HuH-7.5 (cell line): ENCODE measurements at places on chromosomes 2 and 18.

- no peak for DNase-seq
These were observed 36.1 kb downstream of the DPP4 start for GRCh38 chr2:162037886-162038285.

DNA sequence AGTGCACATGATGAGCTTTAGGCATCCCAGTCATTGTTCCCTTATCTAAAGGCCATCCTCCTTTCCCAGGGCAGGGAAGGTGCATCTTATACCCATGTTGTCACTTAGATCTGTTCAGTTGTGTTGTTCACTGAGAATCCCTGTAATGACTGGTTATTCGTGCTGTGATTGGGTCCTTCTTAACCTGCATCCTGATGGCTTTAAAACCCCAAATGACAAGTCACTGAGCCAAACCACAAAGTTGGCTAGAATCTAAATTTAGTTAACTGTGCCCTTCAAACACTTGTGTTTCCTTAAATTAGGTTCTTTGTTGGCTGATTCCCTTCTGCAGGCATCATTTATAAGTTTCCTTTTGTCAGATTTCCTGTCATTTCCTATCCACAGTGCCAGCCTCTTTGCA, 58.5 kb upstream of the SLC16A14 start:
- no peak for DNase-seq

GRCh38 chr2:102344397-102344796, 11.2 kb upstream of the IL18R1 start:
- DNase-seq: no peak

DNA sequence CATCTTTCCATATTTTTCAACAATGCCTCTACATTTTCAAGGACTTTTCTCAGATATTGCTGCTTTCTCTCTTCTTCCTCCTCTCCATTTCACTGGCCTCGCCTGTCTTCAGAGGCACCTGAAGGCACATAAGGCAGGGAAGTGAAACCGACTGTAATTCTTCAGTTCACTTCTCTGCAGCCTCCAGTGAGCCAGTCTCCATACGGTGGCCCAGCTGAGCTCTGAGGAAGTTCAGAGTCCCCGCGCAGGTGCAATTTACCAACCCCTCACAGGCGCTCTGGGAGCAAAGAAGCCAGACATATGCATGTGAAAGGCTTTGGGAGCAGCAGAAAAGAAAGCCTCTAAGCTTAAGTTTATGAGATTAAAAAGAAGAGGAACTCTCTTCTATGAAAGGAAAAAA, 12.4 kb downstream of the KLHL14 start:
- DNase-seq: no peak

DNA sequence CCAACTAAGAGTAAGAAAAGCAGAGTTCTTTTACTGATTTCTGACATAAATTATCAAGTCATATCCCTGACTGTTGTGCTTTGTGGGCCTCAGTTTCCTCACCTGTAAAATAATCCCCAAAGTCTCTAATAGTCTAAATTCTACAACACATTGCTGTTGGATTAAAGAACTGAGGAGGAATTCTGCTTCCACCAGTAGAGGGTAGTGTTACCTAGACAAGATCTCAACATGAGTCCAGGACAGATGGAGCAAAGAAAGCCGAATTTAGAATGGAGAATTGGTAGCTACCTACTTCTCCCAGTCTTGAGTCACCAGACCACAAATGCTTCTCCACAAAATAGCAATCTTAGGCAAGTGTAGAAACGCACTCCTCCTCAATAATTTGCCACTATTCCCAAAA, 462.5 kb upstream of the FSHR start:
- DNase-seq: no peak

DNA sequence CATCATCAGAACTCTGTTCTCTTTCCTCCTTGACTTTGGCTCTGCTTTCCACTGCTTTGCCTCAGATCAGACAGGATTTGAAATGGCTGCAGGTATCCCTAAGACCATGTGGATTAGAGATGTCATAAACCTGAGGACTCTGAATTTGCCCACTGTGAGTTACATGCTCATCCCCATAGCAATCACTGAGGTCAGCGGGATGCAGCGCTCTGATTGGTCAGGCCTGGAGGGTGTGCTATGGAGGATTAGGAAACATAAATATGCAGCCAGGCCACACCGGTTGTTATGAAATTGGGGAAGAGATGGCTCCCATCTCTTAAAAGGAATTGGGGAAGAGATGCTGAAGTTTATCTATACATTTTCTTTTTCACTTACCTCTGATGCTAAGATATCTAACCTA, 73.7 kb upstream of the DNAJC10 start:
- no peak for DNase-seq

DNA sequence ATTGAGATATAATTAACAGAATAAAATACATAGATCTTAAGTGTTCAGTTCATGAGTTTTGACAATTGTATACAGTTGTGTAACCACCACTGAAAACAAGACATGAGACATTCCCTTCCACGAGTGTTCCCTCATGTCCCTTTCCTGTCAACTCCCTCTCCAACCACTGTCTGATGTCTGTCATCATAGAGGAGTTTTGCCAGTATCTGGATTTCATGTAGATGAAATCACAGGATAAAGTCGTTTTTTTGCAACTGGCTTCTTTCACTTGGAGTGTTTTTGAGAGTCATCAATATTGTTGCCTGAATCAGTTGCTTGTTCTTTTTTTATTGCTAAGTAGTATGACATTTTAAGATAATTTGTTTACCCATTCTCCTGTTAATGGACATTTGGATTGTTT, 52.7 kb downstream of the RBMS1 start:
- no peak for DNase-seq

GRCh38 chr18:49584394-49584793, 22.5 kb downstream of the LIPG start:
- DNase-seq: no peak

GRCh38 chr2:128940378-128940777, 621.7 kb upstream of the HS6ST1 start:
- no peak for DNase-seq

DNA sequence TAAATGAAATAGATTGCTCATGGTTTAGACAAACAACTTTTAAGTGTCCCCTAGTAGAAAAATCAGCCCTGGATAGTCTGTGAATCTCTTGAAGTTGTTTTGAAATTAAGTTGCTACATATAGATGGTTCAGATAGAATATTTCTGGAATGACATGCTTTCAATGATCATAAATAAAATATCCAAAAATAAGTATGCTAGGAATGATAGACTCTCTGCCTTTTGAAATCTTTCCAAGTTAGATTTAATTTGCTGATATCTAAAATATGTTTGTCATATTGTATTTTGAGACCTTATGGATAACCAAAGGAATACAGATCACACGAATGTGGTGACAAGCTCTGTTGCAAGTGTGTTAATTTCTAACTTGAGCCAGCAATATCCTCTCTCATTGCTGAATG, 488.7 kb downstream of the THSD7B start:
- DNase-seq: no peak

- no peak for DNase-seq
These were observed 137.5 kb downstream of the CTIF start for GRCh38 chr18:48676346-48676745.

- no peak for DNase-seq
These were observed 300.9 kb downstream of the ICOS start for GRCh38 chr2:204237416-204237815.

- no peak for DNase-seq
These were observed 49.1 kb downstream of the DLGAP1 start for GRCh38 chr18:4405965-4406364.

GRCh38 chr18:22846088-22846683, 86.9 kb upstream of the RBBP8 start:
- no peak for DNase-seq

- no peak for DNase-seq
These were observed 901.0 kb downstream of the CCDC85A start for GRCh38 chr2:57084697-57085281.

DNA sequence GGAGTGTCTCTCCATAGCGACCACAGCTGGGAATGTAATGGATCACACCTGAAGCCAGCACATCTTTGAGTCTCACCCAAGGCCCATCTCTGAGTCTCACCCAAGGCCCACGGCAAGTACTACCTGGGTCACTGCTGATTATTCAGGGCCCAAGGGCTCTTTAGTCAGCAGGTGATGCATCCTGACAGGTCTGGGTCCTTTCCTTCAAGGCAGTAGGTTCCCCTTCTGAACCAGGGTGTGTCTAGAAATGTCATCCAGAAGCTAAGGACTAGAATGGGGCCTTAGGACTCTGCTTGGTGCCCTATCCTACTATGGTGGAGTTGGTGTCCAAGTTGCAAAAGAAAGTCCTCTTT, 248.1 kb downstream of the ZNF385B start:
- DNase-seq: no peak

DNA sequence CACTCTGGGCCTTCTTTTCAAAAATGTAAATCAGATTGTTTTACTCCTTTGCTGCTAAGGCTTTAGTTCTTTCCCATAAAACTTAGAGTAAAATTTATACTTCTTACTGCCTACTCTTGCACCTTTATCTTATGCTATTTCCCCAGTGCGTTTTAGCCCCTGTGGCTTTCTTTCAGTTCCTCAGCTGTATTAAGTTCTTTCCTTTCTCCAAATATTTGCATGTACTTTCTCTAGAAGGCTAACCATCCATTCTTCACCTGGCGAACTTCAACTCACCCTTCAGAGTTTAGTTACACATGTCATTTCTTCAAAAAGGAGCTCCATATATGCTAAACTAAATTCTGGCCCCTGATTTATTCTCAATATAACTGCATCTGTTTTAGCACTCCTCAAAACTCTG, 160.7 kb downstream of the FSHR start:
- DNase-seq: no peak

DNA sequence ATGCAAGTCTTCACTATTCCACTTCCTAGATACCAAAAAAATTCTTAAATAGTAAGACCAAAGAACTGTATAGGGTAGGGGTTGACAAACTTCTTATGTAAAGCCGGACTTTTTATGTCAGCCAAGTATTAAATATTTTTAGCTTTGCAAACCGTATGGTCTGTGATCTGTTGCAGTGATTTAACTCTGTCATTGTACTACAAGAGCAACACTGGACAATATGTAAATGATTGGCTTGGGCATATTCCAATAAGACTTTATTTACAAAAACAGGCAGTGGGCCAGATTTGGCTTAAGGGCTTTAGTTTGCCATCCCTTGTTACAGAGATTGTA, 48.0 kb downstream of the MGAT5 start:
- DNase-seq: no peak

DNA sequence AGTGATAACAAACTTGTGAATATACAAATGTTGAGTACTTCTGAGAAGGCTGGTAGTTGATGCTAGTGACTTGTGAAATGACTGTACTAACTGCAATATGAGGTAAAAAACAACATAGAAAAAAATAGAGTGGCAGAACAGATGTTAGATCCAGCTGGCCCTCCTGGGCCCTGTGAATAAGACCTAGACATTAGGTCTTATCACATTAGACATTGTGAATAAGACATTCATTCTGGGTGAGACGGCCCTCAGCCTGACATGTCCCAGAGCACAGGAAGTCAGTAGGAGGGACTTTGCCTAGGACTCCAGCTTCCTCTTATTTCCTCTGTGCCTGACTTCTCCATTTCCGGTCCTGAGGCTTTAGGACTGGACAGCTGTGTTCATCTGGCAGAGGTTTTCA, 22.9 kb downstream of the DOK1 start:
- DNase-seq: no peak

GRCh38 chr2:239355724-239356123, 45.1 kb downstream of the HDAC4 start:
- DNase-seq: no peak

DNA sequence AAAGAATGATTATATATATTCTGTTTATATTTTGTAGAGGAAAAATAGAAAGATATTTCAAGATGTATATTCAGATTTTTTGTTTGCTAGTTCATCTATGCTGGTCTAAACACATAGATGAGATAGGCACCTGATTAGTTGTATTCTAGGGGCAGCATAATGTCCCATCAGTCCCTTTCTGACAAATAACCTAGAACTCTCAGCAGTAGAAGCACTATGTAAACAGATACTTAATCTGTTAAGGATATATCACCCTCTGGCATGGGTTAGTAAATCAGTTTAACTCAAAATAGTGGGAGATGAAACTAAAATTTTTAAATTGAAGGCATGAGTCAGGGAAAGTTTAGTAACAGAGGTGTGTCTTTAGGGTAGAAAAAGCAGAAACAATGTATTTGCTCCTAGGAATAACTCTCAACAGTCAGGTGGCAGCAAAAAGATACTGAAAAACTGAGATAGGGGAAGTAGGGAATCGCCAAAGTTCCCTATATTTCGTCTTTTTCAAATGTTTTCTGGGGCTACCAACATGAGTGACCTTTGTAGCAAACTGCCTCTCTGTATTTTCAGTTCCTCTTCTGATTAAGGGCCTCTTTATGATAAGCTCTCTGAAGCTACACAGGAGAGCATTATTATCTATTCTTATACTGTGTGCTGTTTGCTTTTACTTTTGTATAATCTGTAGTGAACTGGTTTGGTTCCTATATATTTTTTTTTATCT, 5.7 kb downstream of the PPP1R1C start:
- DNase-seq: no peak

GRCh38 chr2:149652926-149653325, 65.4 kb upstream of the MMADHC start:
- no peak for DNase-seq

DNA sequence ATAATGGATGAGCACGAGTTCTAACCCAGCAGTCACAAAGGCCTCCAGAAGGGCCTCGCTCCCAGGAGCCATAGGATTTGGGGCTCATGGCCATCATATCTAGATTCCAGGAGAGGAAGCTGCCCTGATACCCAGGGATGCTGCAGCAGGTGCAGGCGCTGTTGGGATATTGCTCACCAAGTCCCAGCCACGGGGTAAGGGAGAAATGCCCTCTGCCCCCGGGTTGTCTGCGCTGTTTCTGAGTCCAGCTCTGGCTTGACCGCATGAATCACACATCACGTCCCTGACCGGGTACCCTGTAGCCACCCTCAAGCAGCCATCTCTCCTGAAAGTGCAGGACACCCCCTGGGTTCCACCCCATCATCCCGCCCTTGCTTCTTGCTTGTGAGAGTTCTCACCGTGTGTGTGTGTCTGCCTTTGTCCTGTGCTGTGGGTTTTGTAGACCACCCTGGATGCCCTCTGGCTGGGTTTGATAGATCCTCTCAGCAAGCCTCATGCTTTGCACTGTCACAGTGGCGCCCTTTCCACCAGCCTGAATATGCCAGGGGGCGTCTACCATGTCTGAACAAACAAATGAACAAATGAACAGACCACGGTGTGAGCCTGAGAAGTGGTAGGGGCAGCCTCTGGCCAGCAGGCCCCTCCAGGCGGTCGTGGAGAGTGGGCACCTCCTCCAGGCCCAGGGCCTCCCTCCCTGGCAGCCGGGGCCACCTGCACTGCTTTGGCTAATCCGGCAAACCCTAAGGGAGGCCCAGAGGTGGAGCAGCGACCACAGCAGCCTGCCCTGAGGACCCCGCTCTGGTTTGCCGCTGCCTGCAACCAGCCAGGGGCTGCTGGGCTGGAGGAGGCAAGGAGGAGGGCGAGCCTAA, 32.1 kb downstream of the ADRA2B start:
- no peak for DNase-seq

- DNase-seq: no peak
These were observed 166.3 kb upstream of the SERTAD2 start for GRCh38 chr2:64819774-64820688.

DNA sequence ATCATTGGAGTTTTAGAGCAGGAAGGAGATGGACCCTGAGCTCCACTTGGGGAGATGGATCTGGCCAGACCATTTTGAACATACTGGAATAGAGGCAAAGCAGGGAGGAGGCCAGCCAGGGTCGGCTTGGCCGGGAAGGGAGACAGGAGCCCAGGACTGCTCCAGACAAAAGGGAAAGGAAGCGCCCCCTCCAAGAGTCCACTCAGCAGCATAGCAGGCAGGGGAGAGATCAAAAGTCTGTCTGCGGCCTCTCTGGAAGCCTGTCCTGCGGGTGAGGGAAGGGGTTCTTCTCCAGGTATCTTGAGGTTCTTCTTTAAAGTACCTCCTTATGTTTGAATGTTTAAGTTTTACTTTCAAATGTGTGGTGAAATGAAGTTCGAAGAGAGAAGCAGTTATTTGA, 126.1 kb downstream of the GBX2 start:
- DNase-seq: no peak
